HFF-Myc (cell line): ENCODE measurements at places on chromosomes 13 and 19.

- no peak for DNase-seq
Observed at GRCh38 chr19:33616857-33617256, 4.9 kb upstream of the CHST8 start.

DNA sequence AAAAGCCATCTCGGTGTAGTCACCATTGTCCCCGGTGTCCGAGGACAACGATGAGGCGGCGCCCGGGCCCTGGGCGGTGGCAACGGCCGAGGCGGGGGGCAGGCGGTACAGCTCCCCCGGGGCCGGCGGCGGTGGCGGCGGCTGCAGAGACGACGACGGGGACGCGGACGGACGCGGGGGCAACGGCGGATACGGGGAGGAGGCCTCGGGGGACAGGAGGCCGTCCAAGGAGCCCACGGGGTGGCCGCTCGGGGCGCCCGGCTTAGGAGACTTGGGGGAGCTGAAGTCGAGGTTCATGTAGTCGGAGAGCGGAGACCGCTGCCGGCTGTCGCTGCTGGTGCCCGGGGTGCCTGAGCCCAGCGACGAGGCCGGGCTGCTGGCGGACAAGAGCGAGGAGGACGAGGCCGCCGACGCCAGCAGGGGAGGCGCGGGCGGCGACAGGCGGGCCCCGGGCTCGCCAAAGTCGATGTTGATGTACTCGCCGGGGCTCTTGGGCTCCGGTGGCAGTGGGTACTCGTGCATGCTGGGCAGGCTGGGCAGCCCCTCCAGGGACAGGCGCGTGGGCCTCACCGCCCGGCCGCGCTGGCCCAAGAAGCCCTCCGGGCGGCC lies 3.5 kb downstream of the IRS2 start:
- DNase-seq, result no peak

DNA sequence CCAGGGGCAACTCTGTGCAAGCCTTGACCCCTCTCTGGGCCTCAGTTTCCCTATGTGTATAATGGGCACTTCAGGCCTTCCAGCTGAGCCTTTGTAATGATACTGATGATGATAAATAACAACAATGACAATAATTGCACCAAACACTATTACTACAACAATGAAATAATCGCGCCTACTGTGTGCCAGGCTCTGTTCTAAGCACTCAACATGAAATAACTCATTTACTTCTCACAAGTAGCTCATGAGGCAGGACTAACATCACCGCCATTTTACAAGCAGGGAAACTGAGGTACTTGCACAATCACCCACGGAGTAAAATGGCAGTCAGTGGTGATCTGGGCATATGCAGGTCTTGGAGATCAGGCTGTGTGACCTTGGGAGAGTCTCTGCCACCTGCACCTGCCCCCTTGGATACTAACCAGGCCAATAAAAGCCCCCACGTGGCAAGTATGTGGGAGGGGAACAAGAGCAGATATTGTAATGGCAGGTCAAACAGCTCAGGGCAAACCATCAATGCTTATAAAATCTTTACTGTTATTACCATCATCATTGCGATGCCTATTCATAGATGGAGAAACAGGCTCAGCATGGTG lies 540 bp upstream of the ANGPTL8 start:
- DNase-seq, result no peak

GRCh38 chr13:83453723-83454122 lies 428.6 kb downstream of the SLITRK1 start:
- DNase-seq, result no peak

DNA sequence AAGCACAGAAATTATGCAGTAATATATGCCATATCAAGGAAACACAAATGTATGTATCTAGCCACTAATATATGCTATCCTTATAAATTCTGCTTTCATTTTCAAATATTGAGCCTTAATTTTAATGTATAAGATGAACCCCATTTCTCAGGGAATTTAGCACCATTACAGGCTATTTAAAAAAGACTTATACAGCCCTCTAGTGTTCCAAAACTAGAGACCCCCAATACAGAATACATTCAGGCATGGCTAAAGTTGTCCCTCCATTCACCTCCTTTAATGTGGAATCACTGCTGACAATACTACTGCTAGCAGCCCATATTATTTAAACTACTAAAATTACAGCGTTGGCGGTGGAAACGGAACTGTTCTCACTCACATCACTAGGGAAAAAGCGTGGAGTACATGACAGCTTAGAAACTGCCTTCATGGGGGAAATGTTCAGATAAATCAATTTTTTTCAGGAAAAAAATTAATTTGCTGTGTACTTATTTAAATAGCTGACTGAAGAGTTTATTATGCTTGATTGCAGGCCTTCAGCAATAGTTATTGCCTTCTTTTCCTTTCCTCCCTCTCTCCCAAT lies 541.0 kb downstream of the PCDH9 start:
- DNase-seq, result no peak

DNA sequence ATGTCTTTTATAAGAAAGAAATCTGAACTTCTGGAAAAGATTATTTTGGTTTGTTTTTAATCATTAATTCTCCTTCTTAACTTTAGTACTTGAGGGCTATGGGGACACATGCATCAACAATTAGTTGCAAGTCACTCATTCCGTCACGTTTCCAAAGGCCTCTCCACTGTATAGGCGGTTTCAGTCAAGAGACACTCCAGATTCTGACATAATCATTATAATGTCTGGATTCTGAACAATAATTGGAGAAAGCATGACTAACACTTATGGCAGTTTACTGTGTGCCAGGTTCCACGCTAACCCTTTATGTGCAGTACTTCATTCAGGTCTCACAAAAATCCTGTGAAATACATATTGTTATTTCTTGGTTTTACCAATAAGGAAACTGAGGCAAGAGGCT lies 71.9 kb downstream of the TNFRSF19 start:
- no peak for DNase-seq

GRCh38 chr19:38878575-38879399 lies 712 bp upstream of the RINL start:
- no peak for DNase-seq

GRCh38 chr13:49786401-49787008 lies 6.0 kb downstream of the KPNA3 start:
- no peak for DNase-seq

DNA sequence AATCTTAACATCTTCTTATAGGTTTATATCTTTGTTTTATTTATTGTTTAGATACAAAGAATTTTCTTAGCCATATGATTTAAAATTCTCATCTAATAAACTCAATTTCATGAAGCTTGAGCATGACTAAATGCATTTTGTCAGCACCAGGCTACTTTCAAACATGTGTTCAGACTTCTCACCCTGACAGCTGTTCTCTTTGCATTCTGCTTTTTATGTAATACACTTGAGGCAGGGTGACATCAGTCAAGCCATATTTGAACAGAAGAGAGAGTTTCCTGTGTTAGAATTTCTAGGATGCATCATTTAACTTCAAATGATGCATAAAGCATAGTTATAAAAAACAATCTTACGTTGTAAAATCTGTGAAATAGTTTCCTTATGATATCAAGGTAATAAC lies 1295.1 kb upstream of the PCDH20 start:
- no peak for DNase-seq

GRCh38 chr13:76607866-76608265 lies 278.3 kb downstream of the KCTD12 start:
- no peak for DNase-seq

DNA sequence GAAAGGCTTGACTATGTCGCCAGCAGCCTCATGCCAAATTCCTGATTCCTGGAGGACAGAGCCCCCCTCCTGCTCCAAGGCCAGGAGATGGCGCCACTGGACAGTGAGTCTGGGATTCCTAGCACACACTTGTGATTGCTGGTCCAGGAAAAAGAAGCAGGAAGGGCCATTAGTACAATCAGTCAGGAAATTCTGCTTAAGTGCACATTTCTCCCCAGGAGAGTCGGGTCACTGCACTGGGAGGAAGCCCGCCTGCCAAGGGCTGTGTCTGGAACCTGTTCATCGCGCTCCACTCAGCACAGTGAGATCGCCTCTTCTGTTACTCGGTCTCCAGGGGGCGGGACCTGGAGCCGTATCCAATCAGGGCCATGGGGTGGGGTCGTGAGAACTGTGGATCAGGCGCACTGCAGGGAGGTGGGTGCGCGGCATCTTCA lies 65.1 kb downstream of the ZNF823 start:
- no peak for DNase-seq

- no peak for DNase-seq
Observed at GRCh38 chr19:1255186-1256161, 7.1 kb downstream of the MIDN start.
